ENCODE measurements at places on chromosomes 1 and 21.

DNA sequence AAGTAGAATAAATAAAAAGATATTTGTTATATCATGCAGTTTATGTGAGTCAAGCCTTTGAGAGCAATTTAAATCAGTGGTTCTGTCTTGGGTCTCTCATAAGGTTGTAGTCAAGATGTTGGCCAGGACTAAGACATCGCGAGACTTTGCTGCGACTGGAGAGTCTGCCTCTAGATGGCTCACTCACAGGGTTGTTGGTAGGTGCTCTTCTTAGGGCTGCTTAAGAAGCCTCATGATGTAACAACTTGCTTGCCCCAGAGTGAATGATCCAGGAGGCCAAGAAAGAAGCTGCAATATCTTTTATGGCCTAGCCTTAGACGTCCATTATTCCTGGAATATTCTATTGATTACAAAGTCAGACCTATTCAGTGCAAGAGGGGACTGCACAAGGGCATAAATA, 73.1 kb upstream of the CACHD1 start:
- no peak for DNase-seq

GRCh38 chr1:201517631-201518030, 10.7 kb upstream of the CSRP1 start:
- no peak for DNase-seq

DNA sequence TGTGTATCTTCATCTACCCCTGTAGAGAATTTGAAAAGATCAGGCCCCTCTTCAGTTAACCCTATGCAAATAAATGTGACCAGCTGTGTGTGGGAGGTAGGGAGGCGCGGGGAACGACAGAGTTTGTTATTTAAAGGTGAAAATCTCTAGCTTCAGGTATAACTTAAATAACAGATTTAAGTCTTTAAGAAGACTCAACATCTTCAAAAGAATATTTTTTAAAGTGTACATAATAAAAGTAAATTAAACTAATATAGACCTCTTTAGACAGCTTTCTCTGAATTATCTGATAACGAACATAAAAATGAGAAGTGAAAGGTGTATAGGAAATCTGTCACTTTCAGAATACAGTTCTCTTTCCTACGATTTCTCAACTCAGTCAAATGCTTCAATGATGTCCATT, 16.0 kb downstream of the ANGPTL3 start:
- no peak for DNase-seq

DNA sequence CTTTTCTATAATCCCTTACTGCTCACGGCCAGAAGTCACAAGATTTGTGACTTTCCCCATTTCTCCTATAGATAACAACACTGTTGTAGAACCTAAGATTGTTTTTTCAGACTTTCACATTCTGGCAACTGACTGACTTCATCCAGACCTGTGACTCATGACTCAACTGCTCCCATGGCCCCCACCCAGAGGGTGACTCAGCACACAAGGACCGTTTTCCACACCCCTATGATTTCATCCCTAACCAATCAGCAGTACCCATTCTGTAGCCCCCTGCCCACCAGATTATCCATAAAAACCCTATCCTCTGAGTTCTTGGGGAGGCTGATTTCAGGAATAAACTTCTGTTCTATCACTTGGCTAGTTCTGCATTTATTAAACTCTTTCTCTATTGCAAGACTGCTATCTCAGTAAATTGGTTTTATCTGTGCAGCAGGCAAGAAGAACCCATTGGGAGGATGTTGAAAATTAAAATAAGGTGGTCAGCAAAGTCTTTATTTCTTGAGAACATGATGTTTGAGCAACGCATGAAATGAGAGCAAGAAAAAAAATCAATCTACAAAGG, 79.7 kb downstream of the NGF start:
- DNase-seq = peak; percentile 80

DNA sequence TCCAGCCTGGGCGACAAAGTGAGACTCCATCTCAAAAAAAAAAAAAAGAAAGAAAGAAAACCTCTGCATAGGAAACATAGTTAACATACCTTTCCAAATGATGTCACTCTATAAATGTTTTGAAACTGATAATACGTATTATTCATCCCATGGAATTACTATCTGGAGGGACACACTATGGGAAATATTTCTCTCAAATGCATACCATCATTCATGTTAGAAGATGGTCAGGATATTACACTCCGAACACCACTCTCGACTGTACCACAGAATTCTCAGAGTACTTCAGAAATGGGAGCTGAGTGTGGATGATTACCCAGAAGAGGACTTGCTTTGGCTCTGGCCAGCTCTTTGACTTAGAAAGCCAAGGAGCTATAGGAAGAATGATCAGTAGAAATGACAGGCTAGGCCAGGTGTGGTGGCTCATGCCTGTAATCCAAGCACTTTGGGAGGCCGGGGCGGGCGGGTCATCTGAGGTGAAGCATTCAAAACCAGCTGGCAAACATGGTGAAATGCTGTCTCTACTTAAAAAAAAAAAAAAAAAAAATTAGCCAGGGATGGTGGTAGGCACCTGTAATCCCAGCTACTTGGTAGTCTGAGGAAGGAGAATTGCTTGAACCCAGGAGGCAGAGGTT, 5.2 kb upstream of the LIN28A start:
- peak; percentile 70 for DNase-seq

DNA sequence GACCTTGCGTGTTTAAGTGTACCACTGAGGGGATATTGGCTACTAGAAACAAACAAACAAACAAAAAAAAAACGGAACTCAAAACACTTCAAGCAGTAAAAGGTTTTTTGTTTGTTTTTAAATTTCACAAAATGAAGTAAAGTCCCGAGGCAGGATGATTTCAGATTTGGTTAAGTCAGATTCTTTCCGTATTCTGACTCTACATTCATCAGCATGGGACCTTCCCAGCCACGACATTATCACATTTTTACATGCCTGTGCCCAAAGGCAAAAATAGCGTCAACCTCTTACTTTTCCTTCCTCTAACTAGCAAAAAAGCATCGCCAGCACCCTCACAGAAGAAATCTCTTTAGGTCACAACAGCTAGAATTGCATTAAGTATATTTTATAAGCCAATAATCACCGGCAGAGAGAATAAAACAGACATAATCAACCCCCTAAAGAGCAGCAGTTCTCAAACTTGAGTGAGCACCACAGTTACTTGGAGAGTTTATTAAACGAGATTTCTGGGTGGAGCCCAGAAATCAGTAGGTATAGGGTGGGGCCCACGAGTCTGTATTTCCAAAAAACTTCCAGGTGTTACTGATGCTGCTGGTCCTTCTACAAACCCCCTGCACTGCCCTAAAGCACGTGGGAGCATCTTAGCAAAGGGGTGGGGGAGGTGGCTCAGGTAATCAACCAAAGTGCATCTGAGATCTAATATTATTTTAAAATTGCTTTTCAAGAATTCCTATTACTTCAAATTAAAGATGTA, 227.6 kb downstream of the RGS7 start:
- DNase-seq = no peak

DNA sequence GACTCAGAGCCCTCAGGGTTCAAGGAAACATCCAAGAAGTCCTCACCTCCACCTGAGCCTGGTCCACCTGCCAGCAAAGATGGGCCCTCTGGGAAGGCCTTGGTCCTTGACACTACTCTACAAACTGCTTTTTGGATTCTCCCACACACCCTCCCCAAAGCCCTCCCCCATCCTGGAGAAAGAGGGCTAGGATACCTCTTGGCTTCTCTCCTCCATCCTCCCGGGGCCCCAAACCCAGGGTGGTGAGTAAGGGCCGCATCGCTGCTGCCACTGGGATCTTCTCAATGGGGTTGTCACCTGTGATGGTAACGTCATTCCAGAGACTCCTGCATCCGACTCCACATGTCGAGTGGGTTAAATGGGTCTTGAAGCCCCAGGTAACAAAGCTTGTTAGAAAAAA, 26.6 kb downstream of the MATN1 start:
- DNase-seq = no peak

GRCh38 chr1:166852918-166853317, 13.6 kb downstream of the POGK start:
- no peak for DNase-seq

- no peak for DNase-seq
These were observed 22.7 kb downstream of the CCN1 start for GRCh38 chr1:85603086-85603880.

DNA sequence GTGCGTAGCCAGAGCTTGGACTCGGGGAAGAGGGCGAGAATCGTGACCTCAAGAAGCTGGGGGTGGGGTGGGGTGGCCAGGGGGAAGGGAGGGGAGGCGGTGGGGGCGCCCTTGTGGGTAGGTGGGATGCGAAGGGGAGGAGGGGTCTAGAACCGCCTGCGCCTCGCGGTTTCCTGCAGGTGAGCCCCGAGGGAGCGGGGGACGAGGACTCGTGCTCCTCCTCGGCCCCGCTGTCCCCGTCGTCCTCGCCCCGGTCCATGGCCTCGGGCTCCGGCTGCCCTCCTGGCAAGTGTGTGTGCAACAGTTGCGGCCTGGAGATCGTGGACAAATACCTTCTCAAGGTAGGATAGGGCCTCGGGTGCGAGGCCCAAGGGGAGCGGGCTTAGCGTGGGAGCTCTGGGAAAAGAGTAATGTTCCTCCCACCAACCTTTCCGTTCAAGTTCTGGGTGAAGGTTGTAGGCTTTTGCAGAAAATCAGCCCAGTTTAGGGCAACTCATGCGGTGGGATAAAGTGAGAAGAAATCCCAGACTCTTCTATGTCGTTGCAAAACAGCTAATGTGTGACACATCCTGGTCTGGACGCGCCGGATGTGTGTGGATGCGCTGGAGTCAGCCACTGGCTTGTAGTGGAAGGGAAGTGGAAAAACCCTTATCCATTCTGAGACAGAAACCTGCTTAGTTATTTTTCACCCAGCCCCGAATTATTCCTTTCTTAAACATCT, 2.9 kb downstream of the LHX8 start:
- no peak for DNase-seq

- DNase-seq = no peak
These were observed 103.8 kb downstream of the TRABD2B start for GRCh38 chr1:47893412-47893811.

GRCh38 chr1:18978706-18979105, 22.2 kb upstream of the IFFO2 start:
- no peak for DNase-seq

- peak; percentile 79 for DNase-seq
These were observed 133.4 kb downstream of the DMRTB1 start for GRCh38 chr1:53592521-53592982.

DNA sequence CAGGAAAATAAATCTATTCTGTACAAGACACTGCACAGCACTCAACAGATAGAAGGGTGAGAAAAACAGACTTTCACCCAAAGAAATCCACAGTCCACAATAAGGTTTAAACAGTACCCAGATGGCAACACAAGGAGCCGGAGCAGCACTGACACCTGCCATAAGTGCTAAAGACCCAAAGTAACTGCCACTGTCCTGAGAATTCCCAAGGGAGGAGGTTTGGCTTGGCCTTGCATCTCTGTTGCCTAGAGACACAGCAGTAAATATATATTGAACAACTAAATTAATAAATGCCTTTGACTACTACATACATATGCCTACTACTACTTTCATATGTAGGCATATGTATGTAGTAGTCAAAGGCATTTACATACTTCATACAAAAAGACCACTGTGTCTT, 68.0 kb downstream of the VAV3 start:
- no peak for DNase-seq

- no peak for DNase-seq
These were observed 11.9 kb downstream of the EXTL2 start for GRCh38 chr1:100882698-100883097.

DNA sequence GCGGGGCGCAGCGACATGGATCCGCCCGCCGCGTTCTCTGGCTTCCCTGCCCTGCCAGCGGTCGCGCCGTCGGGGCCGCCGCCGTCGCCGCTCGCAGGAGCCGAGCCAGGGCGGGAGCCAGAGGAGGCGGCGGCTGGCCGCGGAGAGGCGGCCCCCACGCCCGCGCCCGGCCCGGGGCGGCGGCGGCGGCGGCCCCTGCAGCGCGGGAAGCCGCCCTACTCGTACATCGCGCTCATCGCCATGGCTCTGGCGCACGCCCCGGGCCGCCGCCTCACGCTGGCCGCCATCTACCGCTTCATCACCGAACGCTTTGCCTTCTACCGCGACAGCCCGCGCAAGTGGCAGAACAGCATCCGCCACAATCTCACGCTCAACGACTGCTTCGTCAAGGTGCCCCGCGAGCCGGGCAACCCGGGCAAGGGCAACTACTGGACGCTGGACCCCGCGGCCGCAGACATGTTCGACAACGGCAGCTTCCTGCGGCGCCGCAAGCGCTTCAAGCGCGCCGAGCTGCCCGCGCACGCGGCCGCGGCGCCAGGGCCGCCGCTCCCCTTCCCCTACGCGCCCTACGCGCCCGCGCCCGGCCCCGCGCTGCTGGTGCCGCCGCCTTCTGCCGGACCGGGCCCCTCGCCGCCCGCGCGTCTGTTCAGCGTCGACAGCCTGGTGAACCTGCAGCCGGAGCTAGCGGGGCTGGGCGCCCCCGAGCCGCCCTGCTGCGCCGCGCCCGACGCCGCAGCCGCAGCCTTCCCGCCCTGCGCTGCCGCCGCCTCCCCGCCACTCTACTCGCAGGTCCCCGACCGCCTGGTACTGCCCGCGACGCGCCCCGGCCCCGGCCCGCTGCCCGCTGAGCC, 459 bp downstream of the FOXE3 start:
- no peak for DNase-seq

DNA sequence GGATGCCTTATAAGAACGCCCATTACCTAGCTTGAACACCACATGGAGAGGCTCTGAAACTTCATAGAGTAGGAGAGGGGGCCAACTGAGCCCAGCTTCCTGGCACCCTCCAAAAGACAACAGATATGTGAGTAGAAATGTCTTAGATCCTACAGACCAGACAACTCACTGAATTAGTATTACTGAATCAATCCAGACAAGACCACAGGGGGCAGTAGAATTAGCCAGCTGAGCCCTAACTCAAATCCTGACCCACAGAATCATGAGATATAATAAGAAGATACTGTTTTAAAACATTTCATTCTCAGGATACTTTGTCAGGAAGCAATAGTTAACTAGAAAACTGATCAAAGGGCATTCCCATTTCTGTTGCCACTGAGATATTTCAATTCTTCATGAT, 45.8 kb upstream of the C1orf21 start:
- DNase-seq = no peak

Data from IMR-90 (cell line).